ENCODE measurements at places on chromosomes 3 and 15. TPM values are rescaled to one million over a fixed set of nuclear protein-coding genes. Genes with fewer than 3 reads are reported as not detected.

DNA sequence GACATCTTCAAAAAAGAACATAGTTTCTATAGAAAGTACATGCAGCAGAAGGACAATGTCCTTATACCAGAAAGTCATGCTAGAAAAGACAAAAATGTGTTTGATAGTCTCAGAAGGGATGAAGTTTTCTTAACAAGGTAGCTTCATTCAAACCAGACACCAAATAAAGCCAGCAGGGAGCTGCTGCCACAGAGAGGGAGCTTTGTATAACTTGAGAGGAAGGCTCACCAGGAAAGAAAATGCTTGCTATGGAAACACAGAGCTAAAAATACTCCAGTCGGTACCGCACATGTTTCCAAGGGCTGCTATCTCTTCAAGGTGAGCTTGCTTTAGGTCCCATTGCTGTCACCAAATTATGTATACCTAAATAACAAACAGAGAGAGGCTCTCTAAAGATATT is 1074.8 kb upstream of the ALCAM start:
- no peak for DNase-seq

DNA sequence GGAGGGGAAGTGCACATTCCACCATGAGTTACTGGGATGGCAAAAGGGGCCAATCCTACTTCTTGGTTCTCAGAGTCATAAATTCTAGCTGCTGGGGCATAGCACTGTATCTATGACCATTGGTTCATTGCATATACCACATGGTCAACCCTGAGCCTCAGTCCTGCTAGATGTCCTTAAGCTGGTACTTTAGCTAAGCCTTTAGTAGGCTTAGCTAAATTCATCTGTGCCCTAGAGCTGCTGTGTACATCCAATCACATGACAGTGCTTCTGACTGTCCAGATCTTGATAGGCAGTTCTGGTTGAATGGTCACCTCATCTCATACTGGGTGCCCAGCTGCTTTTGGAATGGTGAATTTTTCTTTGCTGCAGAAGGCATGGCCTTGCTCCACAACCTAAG is 8.2 kb downstream of the NDUFB4 start:
- DNase-seq: no peak

- peak; percentile 67 for DNase-seq
Observed at GRCh38 chr3:48938156-48938555, 19.5 kb downstream of the ARIH2 start.

- no peak for DNase-seq
Observed at GRCh38 chr3:45792516-45793172, 3.7 kb downstream of the SLC6A20 start.

GRCh38 chr3:65854606-65855304 is 184.0 kb downstream of the MAGI1 start:
- DNase-seq: peak; percentile 27

DNA sequence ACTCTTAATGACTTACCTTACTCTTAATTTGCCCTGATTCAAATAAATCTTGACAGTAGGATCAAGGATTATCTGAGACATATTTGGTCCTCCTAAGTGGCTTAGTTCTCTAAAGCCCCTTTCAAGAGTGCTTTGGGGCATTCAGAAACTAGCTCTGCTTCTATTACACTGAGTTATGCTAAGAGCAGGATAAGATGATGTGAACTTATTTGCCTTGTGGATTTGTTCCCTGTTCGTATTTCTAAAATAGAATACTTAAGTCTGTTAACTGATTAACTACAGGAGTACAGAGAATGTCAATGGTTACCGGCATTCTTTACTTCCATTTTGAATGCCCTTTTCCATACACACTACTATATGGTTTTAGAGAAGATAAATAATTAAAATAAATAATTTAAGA is 14.8 kb upstream of the FRMD4B start:
- DNase-seq: no peak

SAMMSON gene
- total RNA-seq: not detected

DNA sequence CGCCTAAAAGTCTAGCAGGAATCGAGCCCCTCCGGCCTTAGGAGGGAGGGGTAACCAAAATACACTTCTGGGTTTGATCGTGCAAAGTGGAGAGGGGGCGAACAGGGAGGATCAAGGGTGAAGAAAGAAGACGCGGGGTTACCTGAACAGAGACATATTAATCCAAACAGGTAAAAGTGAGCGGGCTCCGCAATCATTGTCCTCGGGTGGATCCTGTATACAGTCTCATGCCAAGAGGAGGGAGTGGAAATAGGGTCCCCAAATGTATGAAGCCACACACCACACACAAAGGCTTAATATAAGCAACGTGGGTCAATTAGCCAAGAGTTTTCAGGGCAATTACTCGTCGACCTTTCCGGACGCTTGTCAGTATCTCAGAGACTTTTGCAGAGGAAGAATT is 749.5 kb downstream of the ROBO1 start:
- no peak for DNase-seq

GRCh38 chr3:106299300-106300098 is 430.7 kb upstream of the CBLB start:
- no peak for DNase-seq

SETD2 gene
- total RNA-seq: 23.6 TPM

DNA sequence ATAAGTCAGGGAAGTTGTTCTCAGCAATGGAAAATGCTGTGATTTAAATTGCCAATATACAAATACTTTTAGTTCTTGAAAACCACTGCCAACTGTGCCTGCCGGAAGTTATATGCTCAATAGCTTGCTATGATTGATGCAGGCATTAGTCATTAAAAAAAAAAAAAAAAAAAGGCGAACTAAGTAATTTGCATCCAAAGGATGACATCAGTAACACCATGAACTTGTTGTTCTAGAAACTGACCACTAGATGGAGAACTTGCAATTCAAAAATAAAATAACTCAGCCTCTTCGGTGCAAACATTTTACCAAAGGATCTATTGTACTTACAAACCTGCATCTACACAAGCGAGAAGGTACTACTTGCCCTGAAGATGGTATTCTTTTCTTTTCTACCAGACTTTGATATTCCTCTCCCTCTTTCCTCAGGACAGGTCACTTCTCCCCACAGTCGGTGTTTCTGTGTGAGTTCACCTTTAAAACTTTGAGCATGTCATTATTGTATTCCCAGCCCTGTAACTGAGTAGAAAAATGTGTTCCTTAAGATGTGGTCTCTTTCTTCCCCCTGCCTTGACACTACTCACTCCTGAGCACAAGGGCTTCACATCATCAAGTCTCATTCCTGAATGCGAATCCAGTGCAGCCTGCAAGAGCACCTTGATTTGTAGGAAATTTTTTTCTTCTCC is 115.0 kb upstream of the VEPH1 start:
- peak; percentile 89 for DNase-seq

DNA sequence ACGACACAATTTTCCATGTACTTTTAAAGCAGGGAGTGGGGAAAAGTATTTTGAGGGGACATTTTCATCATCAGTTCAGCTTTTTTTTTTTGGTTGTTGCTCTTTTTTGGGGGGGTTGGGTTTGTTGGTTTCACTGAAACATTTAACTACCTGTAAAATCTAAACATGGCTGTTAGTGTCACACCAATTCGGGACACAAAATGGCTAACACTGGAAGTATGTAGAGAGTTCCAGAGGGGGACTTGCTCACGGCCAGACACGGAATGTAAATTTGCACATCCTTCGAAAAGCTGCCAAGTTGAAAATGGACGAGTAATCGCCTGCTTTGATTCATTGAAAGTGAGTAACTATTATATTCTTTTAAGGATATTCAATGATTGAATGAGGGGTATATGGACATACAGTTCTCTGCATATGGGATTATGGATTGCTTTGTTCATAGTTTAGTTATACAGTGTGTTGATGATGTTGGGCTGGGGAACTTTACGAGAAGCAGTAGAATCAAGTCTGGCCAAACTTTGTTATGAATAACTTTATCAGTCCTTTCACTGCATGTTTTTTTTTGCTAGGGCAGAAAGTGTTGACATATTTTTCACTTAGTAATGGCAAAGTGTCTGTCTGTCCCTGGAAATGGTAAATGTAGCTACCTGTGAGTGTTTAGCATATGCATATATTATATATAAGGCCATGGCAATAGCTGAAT is 31.5 kb downstream of the MBNL1 start:
- no peak for DNase-seq

FAM81A gene
- 2.5 TPM for total RNA-seq

GRCh38 chr3:114332342-114333179 is 38.7 kb downstream of the TIGIT start:
- DNase-seq: no peak

GRCh38 chr3:107753494-107753893 is 230.7 kb downstream of the BBX start:
- peak; percentile 63 for DNase-seq

STRA6 gene
- total RNA-seq: 0.29 TPM

- DNase-seq: no peak
Observed at GRCh38 chr15:85723960-85724945, 70.5 kb downstream of the KLHL25 start.

WNT5A gene
- total RNA-seq: 21.8 TPM

ATP2B2 gene
- not detected for total RNA-seq

DNA sequence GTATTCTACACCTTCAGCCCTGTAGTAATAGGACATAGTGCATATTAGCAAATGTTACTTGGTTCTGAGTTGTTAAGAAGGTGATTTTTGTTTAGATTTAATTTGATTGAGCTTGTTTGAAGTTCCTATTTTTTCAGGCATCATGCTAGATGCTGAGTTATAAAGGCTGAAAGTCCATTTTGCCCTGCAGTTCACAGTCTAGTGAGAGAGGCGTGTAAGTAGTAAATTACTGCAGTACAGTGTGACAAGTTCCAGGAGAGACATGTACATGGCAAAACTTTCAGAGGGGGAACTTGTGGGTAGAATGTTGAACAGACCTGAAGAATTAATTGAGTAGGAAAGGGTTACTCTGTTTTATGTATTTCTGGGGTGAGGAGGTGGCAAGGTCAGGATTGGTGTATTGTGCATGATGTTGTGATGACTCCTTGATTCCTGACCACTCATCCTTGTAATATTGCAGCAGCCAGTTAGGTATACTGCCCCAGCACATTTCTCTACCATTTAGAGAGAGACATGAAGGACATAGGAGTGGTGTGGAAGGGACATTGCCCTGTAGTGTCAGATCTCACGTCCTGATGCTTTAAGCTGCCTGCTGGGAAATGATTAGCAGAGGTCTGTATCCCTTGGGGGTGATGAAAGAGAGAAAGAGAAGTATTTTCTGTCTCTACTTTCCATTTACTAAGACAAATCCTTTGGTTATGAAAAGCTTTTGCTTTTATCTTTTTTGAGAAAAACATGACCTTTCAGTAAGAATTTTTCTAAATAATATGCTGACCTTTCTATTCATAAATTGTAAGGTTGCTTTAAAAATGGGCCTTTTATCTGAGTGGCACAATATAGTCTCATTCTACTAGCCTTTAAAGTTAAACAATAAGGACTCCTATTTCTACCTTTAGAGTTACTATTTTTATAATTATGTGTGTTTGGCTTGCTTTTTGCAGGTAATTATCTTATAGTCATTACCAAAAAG is 16.9 kb downstream of the SACM1L start:
- DNase-seq: no peak

- no peak for DNase-seq
Observed at GRCh38 chr3:44987332-44987731, 11.3 kb downstream of the EXOSC7 start.

- no peak for DNase-seq
Observed at GRCh38 chr3:126540951-126541627, 17.1 kb downstream of the CHST13 start.

DNA sequence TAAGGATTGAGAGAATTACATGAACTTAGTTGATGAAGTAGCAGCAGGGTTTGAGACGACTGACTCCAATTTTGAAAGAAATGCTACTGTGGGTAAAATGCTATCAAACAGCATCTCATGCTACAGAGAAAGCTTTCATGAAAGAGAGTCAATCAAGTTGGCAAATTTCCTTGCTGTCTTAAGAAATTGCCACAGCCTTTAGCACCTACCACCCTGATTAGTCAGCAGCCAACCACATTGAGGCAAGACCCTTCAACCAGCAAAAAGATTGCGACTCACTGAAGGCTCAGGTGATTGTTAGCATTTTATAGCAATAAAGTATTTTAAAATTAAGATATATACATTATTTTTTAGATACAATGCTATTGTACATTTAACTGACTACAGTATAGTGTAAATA is 80.9 kb downstream of the RAP2B start:
- DNase-seq: no peak

ANKRD63 gene
- total RNA-seq: 1.4 TPM

GRCh38 chr3:33083958-33084357 is 13.0 kb downstream of the GLB1 start:
- no peak for DNase-seq

DNA sequence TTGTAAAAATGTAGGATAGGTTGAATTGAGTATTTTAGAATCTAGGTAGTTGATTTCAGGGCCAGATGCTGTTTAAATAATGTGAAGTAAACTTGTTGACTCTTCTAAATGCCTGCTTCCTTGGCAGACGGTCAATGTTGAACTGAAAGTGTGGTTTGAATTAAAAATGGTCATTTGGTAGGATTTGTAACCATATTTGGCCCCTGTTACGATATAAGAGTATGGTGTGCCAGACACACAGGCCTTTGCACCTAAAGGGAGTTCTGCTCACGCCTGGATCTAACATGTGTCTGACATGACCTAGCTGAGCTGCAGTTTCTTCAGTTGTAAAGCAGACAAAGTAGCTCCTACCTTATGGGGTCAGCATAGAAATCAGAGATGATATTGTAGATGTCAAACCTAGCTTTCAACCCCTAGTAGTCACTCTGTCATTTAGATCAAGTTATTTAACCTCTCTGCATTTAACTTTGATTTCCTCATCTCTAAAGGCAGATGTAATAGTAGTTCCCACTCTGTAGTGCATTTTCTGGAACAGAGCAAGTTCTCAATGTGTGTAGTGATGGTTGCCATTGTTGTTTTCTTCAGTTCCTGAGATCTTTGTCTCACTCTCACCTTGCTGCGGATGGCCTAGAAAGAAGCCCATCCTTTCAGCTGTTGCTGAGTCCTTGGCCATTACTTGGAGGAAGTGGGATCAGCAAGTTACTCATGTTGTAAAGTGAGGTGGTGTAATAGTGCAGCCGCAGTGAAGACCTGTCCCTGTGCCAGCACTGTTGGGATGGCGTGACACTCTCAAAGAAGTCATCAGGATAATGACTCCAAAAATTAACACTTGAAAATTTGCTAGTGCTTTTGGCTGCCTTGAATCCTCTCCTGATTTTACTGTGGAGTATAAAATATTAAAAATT is 90.2 kb downstream of the GHSR start:
- DNase-seq: no peak

DNA sequence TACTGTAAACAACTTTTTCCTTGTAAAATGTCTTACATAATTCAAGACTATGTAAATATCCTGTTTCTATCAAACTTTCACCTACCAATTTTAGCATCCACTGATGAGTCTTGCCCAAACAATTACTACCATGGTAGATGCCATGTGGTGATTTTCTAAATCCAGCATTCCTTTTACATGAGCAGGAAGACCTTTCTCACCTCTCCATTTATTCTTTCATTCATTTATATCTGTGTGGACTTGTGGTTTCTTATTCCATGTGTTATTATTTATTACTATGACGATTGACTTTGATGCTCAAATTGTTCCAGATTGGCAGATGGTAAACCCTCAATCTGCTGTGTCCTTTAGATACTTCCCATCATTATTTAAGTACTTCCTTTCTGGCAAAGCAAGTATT is 62.4 kb downstream of the IFT57 start:
- peak; percentile 80 for DNase-seq

- no peak for DNase-seq
Observed at GRCh38 chr3:29171043-29171990, 109.6 kb upstream of the RBMS3 start.

- no peak for DNase-seq
Observed at GRCh38 chr3:165463531-165463930, 267.3 kb upstream of the SLITRK3 start.

ISY1 gene
- 18.1 TPM for total RNA-seq

Data from PC-3 (cell line).